ENCODE measurements at places on chromosomes 12 and 14. TPM values are rescaled to one million over a fixed set of nuclear protein-coding genes. Genes with fewer than 3 reads are reported as not detected.

DNA sequence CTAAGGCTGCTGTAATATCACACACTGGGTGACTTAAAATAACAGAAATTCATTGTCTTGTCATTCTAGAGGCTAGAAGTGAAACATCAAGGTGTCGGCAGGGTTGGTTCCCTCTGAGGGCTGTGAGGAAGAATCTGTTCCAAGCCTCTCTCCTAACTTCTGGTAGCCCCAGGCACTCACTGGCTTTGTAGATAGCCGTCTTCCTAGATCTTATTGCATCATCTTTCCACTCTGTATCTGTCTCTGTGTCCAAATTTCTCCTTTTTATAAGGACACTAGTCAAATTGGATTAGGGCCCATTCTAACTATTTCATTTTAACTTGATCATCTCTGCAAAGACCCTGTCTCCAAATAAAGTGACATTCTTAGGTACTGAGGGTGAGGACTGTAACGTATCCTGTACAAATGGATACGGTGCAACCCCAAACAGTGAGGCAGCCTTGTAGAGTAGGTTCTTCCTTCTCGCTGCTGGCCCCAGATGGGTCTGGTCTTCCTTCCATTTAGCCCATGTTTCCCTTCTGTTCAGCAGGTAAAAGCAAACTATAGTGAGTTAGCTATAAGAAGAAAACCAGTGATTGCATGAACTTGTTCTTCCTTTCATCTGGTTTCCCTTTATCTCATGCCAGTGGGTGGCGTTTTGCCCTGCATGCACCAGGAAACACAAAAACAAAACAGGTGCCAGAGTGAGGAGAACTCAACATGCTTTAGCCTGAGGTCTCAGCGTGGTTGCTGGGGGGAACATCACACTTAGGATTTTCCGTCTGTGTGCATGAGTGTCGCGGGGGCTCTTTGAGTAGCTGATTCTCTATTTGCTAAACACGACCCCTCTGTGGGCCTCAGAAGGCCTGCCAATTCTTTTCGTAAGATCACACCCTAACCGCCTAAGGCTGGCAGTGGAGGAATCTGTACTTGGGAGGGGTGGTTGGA, 19.5 kb downstream of the TTC9 start:
- H3K4me3 ChIP-seq = no peak overlapping the region
- H3K27ac ChIP-seq = peak overlapping the region; percentile 88
- no peak for DNase-seq
- H3K36me3 ChIP-seq = no peaks in the 10 kb centered on the region

GRCh38 chr12:98243190-98243589, 272.2 kb upstream of the TMPO start:
- H3K36me3 ChIP-seq = no peaks in the 10 kb centered on the region
- H3K27ac ChIP-seq = no peak overlapping the region
- H3K27me3 ChIP-seq = peaks cover 3% of the 10 kb centered on the region
- DNase-seq = no peak
- no peak overlapping the region for H3K4me3 ChIP-seq

GRCh38 chr14:101939646-101940170, 24.7 kb upstream of the DYNC1H1 start:
- no peak overlapping the region for H3K27ac ChIP-seq
- H3K4me1 ChIP-seq = no peaks in the 10 kb centered on the region
- H3K4me3 ChIP-seq = no peak overlapping the region
- DNase-seq = no peak

DNA sequence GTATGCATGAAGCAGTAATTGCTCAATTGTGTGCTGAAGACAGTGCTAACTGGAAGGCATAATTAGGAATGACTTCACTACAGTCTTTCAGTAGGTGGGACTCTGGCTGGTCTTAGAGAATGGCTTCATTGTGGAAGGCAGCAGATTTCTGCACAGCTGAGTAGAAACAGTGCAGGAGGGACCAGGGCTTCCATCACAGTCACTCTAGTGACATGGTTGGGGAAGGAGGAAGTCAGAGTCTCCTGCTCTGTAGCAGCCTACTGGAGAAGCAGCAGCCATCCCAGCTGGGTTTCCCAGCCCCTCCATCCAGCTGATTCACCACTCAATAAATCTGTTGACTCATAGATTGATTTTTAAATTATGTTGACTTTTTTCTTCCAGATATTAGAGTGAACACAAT, 80.6 kb upstream of the DBX2 start:
- H3K4me3 ChIP-seq = no peak overlapping the region
- H3K36me3 ChIP-seq = no peaks in the 10 kb centered on the region
- H3K27me3 ChIP-seq = no peaks in the 10 kb centered on the region

The ADCY4 gene
- 50.7 TPM for total RNA-seq

The GNB3 gene
- total RNA-seq = 2.6 TPM

All from spleen (tissue), 13 donors.